ENCODE measurements at places on chromosomes 11 and 22. TPM values are rescaled to one million over a fixed set of nuclear protein-coding genes. Genes with fewer than 3 reads are reported as not detected.

DNA sequence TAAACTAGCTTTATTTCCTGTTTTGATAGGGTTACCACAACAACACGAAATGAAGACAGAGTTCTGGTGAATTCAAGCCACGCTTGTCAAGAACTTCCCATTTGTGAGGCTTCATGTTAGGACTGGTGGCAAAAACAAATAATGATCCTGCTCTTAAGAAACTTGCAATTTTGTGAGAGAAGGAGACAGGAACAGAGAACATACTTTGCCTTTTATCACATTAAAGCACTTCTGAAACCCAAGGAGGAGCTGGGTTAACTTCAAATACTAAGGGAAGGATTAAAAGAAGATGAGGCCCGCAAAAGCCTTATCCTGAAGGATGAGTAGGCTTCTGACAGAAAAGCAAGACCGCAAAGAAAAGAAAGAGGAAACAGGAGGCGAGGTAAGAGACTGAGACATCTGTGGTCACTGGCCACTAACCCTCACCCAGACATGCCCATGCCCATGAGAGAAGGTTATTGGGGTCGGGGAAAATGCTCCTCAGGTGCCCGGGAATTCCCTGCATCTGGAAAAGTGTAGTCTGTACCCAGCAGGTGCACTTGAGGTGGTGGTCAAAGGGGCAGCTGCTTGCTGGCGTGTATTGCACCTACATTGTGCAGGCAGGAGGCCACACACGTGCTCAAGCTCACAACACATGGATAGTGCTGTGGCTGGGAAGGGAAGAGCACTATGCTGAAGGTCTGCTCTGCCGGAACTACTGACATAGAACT is 50.5 kb downstream of the MAPK1 start:
- H3K27ac ChIP-seq, result peak overlapping the region; percentile 95
- H3K4me1 ChIP-seq, result peaks cover 39% of the 10 kb centered on the region

DNA sequence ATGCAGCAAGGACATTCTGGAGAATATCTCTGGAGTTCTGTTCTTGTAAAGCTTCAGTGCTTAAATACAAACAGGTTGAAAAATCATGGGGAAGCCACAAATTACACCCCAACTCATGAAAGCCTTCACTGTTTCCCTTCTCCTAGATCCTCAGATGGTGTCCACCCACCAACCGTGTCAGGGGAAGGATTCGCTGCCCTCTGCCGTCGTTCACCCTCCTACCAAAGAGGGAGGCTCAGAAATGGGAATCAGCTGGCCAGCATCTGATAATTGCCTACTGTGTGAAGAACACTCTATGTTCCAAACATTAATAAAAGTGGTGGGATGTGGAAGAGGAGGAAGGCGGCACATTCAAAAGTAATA is 7.4 kb upstream of the HEPACAM start:
- H3K36me3 ChIP-seq, result no peaks in the 10 kb centered on the region
- H3K4me3 ChIP-seq, result no peak overlapping the region
- no peak overlapping the region for H3K27ac ChIP-seq
- H3K27me3 ChIP-seq, result no peaks in the 10 kb centered on the region
- no peaks in the 10 kb centered on the region for H3K4me1 ChIP-seq
- no peak for DNase-seq

- no peaks in the 10 kb centered on the region for H3K36me3 ChIP-seq
- no peaks in the 10 kb centered on the region for H3K27me3 ChIP-seq
- peaks cover 22% of the 10 kb centered on the region for H3K4me1 ChIP-seq
- no peak for DNase-seq
These were observed 205.0 kb downstream of the FAM76B start for GRCh38 chr11:95584589-95584988.

DNA sequence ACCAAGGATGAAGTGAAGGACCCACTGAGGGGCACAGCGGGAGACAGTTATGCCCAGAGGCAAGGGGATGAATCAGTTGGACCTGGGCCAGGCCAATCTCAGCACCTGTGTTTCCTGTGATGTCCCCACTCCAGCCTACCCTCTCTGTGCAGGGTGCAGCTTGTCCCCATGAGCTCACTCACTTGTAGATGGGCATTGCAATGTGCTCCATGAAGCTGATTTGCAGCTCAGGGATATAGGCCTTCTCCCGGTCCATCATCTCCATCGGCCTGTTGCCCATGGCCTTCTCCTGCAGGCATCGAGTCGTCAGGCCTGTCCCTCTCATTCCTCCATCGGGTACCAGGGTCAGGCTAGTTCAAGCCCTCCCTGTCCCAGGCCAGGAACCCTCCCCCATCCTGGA is 96.2 kb downstream of the PDE2A start:
- H3K27me3 ChIP-seq, result peaks cover 39% of the 10 kb centered on the region
- peaks cover 3% of the 10 kb centered on the region for H3K4me1 ChIP-seq
- no peak overlapping the region for H3K27ac ChIP-seq
- peak; percentile 60 for DNase-seq

GRCh38 chr22:33984656-33985285 is 64.5 kb upstream of the LARGE1 start:
- DNase-seq, result no peak
- no peak overlapping the region for H3K27ac ChIP-seq
- no peaks in the 10 kb centered on the region for H3K36me3 ChIP-seq
- H3K27me3 ChIP-seq, result peaks cover 5% of the 10 kb centered on the region
- no peak overlapping the region for H3K4me3 ChIP-seq
- peaks cover 6% of the 10 kb centered on the region for H3K4me1 ChIP-seq

DNA sequence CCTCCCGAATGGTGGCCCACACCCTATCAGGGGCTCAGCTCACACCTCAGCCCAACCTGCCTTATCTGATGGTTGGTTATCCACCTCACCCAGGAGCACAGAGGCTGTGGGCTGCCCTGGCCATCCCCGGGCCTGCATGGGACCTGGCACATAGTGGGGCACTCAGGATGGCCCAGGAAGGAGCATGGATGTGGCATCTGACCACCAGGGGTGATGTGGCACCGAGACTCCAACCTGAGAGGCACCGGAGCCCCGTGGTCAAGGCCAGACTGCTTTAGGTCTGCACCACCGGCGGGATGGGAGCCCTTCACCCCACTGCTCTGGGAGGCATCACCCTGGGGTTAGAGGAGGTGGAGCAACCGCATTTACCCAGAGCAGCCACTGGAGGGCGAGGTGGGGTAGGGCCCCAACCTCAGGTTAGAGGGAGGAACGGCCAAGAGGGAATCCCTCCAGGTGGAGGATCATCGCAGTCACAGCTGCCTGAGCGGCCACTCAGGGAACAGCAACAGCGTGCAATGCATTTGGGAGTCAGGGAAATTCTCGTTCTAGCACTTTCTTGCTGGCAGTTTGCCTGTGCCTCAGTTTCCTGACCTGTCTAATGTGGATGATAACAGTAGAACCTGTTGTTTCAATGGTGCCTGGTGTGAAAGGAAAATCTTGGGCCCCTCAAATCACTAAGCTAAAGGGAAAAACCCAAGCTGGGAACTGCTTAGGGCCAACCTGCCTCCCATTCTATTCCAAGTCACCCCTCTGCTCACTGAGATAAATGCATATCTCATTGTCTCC is 52.9 kb upstream of the CARS1 start:
- peaks cover 24% of the 10 kb centered on the region for H3K36me3 ChIP-seq
- no peak overlapping the region for H3K4me3 ChIP-seq
- H3K27me3 ChIP-seq, result no peaks in the 10 kb centered on the region
- no peak overlapping the region for H3K27ac ChIP-seq
- H3K4me1 ChIP-seq, result peaks cover 8% of the 10 kb centered on the region

DNA sequence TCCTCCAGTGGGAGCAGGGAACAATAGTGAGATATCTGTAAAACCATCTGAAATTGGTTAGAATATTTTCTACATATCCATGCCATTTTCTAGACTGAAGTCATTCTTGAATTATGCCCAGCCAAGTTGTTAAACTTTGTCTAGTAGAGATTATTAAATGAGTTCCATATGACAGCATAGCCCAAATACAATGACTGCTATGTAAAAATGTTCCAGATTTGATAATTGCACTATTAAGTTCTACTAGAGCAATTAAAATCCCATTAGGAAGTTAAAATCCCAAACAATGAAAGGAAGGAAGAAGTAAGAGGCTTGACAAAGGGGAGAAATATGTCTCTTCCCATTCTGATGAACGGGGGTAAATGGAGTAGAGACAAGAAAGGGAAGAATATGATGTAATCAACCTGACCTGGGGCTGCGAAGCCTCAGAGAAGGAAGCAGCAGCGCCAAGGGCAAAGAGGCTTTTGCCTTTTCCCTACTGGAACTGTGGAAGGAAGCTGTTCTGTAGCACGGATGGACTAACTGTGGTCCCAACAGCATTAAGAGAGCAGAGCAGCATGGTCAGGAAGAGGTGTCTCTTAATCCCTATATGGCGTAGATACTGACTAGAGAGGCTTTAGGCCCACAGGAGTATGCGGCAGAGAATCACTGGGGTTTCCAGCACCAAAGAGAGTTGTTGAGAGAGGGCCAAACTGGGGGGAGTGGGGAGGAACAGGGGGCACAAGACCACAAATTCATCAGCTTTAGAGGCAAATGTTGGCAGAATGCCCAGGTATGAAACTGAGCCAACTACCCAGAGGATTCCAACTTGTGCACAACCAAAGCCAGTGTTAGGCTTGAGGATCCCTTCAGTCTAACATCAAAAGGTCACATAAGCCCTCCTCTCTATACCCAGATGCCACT is 26.7 kb downstream of the RRP8 start:
- H3K4me1 ChIP-seq, result peaks cover 22% of the 10 kb centered on the region
- DNase-seq, result no peak
- peaks cover 4% of the 10 kb centered on the region for H3K36me3 ChIP-seq
- no peak overlapping the region for H3K27ac ChIP-seq

DNA sequence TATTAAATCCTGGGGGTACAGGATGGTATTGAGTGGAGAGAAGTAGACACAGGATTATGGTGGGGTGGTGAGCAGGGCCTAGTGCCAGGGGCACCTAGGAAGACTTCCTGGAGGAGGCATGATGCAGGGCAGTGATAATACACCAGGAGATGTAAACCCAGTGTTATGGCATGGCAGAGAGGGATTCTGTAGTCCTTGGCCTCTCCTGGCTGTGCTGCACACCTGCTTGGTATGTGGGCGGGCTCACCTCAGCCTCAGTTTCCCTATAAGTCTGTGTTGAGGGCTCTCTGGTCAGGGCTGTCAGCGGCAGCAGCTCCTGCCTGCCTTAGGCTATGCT is 2.2 kb downstream of the PDXP start:
- no peaks in the 10 kb centered on the region for H3K27me3 ChIP-seq
- H3K4me3 ChIP-seq, result no peak overlapping the region
- DNase-seq, result no peak
- peak overlapping the region; percentile 93 for H3K27ac ChIP-seq
- H3K4me1 ChIP-seq, result peaks cover 40% of the 10 kb centered on the region
- no peaks in the 10 kb centered on the region for H3K36me3 ChIP-seq

DNA sequence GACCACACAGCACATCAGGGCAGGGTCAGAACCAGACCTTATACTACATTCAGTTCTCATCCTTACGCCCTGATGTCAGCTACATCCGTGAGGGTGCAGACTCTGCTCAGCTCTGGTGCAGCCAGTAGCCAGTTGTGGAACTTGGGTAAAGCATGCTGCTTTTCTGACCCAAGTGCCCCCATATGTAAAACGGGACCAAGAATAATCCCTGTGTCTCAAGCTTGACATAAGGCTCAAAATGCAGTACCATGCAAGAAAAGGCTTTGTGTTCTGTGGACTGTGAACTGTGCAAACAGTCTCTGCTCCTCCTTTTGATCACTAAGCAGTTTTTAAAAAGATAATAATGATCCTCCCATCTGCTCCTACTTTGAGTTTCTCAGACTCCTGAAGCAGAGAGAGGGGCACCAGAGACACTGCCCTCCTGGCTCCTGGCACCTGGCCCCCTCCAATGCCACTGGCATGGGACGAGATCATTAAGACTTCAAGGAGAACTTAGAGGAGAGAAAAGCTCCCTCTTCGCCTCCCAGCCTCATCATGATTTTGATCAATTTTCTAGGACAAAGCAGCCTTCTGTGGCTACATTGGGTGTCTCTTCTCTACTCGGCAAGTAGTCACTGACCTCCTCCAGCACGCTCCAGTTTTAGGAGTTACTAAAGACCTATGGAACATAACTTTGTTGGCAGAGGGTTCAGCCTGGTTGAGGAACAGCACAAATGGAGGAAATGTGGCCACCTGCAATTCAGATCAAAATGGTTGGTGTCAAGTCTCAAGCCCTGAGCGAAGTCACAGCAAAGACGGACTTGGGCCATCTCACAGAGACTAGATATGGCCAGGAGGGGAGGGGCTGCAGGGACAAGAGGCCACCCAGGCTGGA is 23.9 kb downstream of the IL10RA start:
- no peaks in the 10 kb centered on the region for H3K36me3 ChIP-seq
- DNase-seq, result no peak
- H3K4me1 ChIP-seq, result no peaks in the 10 kb centered on the region
- H3K27ac ChIP-seq, result no peak overlapping the region

GRCh38 chr11:60124802-60125432 is 36.5 kb downstream of the MS4A2 start:
- peaks cover 2% of the 10 kb centered on the region for H3K27me3 ChIP-seq
- no peaks in the 10 kb centered on the region for H3K4me1 ChIP-seq
- DNase-seq, result no peak
- H3K36me3 ChIP-seq, result no peaks in the 10 kb centered on the region

DNA sequence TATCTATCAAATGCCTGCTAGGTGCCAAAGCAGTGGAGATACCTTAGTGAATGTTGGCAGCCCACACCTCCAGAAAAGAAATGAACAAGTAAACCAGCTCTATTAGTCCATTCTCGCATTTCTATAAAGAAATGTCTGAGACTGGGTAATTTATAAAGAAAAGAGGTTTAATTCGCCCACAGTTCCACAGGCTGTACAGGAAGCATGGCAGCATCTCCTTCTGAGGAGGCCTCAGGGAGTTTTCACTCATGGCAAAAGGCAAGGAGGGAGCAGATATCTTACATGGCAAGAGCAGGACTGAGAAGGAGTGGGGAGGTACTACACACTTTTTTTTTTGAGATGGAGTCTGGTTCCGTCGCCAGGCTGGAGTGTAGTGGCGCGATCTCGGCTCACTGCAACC is 18.7 kb upstream of the ZC3H12C start:
- H3K4me3 ChIP-seq, result no peak overlapping the region
- no peak overlapping the region for H3K27ac ChIP-seq

GRCh38 chr11:79678780-79679452 is 238.1 kb upstream of the TENM4 start:
- H3K27ac ChIP-seq, result no peak overlapping the region
- H3K27me3 ChIP-seq, result peaks cover 18% of the 10 kb centered on the region
- H3K4me1 ChIP-seq, result no peaks in the 10 kb centered on the region
- no peaks in the 10 kb centered on the region for H3K36me3 ChIP-seq

- no peak overlapping the region for H3K4me3 ChIP-seq
- DNase-seq, result no peak
- no peak overlapping the region for H3K27ac ChIP-seq
- peaks cover 7% of the 10 kb centered on the region for H3K27me3 ChIP-seq
- H3K36me3 ChIP-seq, result no peaks in the 10 kb centered on the region
- H3K4me1 ChIP-seq, result no peaks in the 10 kb centered on the region
These were observed 1046.1 kb downstream of the DLG2 start for GRCh38 chr11:84581083-84581482.

GRCh38 chr22:32518381-32518780 is 43.8 kb downstream of the FBXO7 start:
- H3K36me3 ChIP-seq, result peaks cover 6% of the 10 kb centered on the region
- H3K27me3 ChIP-seq, result no peaks in the 10 kb centered on the region
- H3K4me3 ChIP-seq, result no peak overlapping the region
- H3K27ac ChIP-seq, result no peak overlapping the region
- H3K4me1 ChIP-seq, result no peaks in the 10 kb centered on the region
- no peak for DNase-seq

The HSPB2 gene
- total RNA-seq, result 2.4 TPM

The INS gene
- total RNA-seq, result not detected

The IL17RA gene
- total RNA-seq, result 11.6 TPM

The MPPED1 gene
- total RNA-seq, result not detected

The KLHL35 gene
- total RNA-seq, result 10.1 TPM
